NCI-H2081 treated with DMSO at 0.1 percent for 48 hours (cell line): ENCODE measurements at places on chromosomes 5 and 9.

- DNase-seq: no peak
Observed at GRCh38 chr5:173829826-173830225, 58.3 kb upstream of the CPEB4 start.

DNA sequence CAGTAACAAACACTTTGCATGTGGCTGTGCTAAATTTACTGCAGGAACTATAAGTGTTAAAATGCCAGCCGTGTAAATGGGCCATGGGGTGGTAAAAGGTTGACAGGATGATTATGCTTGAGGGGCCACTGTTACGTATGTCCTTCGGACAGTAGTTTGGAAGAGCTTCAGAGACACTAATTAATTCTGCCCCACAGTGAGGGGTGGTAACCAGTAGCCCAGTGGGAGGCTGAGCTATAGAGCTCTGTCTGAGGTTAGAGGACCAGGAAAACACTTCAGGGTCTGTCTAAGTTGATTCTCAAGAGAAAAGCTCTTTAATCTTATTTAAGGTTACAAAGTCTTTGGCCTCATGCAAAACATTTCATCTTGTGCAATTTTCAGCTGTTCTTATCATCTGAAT lies 176.6 kb downstream of the DMRTA1 start:
- DNase-seq: no peak

- no peak for DNase-seq
Observed at GRCh38 chr9:18907927-18908625, 124.9 kb downstream of the SAXO1 start.

GRCh38 chr5:141439411-141440141 lies 9.3 kb downstream of the PCDHGA12 start:
- DNase-seq: no peak

GRCh38 chr9:101469026-101469425 lies 33.5 kb upstream of the ALDOB start:
- no peak for DNase-seq

GRCh38 chr5:143586781-143587362 lies 183.4 kb upstream of the NR3C1 start:
- no peak for DNase-seq

GRCh38 chr9:99185348-99185632 lies 36.5 kb downstream of the ALG2 start:
- DNase-seq: no peak

DNA sequence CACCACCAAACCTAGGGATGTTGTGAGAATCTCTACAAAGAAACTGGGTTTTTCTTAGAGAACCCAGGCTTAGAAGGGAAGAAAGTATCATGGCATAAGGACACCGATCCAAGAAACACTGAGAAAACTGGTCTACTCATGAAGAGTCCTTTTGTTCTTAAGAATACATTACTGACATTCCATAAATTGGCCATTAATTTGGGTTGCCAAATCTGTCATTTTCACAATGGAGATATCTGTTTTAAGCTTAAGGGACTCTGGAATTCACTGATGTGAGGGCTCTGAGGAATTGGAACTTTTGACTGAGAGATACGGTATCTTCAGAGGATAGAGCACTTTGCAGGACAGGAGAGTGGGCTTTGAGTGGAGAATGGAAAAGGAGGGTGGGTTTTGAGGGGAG lies 315.3 kb upstream of the ZNF608 start:
- DNase-seq: no peak

DNA sequence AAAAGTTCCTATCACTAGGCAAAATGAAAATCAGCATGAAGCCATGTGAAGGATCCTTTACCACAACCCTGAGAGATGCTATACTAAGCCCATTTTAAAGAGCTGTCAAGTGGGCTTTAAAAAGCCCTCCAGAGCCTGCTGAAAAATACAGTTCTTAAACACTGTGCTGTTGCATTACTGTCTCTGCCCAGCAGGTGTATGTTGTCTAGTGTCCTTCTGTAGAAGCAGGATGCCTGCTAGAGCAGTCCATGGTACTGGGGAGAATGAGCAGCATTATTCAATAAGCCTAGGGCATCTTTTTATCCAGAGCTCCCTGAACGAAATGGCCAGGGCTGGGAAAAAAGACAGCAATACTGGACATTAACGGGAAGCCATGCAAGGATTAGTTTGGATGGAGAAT lies 126.2 kb upstream of the PLCXD3 start:
- DNase-seq: no peak

DNA sequence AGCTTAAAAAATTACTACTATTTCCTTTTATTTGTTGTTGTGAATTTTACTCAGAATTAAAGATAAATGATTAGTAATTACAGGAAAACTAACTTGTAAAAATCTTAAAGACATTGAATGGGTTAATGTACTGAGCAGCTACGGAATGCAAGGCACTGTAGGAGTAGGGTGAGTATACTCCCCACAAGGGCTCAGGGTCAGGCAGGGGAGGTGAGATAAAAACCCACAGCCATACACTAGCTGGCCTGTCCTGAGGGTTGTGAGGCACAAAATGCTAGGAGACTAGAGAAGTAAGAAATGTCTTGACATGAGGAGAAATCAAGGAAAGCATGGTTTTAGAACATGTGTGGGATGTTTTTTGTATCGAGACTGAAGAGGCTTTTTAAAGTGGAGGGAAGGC lies 13.4 kb downstream of the ZBED3 start:
- DNase-seq: no peak

GRCh38 chr5:132310141-132310834 lies 16.1 kb downstream of the SLC22A4 start:
- no peak for DNase-seq

DNA sequence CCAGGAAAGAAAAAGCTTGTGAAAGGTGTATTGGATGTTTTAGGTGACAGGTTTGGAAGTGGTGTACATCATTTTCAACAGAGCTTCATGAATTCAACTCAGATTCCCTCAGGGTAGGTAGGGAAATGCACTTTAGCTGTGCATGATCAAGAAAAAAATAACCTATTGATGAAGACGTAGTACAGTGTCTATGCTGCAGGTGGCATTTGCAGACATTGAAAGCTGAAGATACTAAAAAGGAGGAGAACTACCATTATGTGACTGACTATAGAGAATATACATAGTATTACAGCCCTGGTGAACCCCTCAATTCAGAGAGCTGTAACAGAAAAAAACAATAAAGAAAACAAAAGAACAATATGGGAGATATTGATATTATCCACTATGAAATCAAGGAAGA lies 2344.7 kb upstream of the ACO1 start:
- no peak for DNase-seq

GRCh38 chr5:67235399-67236110 lies 39.0 kb upstream of the CD180 start:
- DNase-seq: no peak

- DNase-seq: no peak
Observed at GRCh38 chr9:37943345-37944265, 39.7 kb upstream of the SLC25A51 start.

DNA sequence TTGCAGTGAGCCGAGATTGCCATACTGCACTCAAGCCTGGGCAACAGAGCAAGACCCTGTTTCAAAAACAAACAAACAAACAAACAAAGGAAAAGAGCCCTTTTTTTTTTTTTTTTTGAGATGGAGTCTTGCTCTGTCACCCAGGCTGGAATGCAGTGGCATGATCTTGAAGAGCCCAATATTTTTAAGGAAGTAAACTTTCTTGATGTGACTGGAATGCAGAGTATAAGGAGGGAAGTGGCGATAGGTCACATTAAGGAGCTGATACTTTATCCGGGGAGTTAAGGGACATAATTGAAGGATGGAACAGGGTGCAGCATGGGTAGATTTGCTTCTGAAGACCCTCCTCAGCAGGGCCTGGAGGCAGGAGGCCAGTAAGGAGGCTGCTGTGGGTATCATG lies 13.0 kb downstream of the NAIF1 start:
- no peak for DNase-seq

DNA sequence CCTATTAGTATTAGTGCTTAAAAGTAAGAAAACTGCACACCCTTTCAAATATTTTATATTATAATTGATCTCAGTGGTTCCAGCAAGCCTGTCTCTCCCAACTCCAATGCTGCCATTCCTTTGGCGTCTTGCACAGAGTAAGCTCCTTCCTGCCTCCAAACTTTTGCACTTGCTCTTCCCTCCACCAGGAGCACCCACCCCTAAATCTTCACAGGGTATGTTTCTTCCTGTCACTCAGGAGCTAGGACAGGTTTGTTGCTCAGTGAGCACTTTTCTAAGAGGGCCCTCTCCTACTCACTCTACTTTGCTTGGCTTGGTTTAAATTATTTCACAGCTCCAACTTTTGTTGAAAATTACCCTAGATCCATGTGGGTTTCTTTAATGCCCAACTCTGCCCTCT lies 189.1 kb upstream of the ADRA1B start:
- DNase-seq: no peak

GRCh38 chr9:114737118-114737517 lies 55.1 kb upstream of the TEX48 start:
- DNase-seq: no peak

GRCh38 chr5:21823076-21823574 lies 1030.0 kb downstream of the CDH12 start:
- peak; percentile 67 for DNase-seq
